ENCODE measurements at places on chromosomes 4 and X.

DNA sequence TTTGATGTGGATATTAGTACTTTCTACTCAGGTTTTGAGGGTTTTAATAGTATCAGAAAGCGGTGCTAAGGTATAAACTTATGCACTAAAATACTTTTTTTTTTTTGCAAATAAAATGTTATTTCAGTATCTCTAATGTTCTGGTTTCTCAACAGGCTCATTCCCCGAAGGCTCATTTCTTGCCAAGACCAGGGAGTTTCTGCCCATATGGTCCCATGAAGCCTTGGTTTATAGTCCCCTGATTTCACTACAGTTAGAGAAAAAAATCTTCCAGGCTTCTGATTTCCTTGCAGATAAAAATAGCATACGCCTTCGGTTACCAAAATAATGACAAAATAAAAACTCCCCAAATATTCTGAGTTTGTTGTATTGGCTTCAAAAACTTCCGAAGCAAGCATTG, 814.2 kb upstream of the PABPC4L start:
- DNase-seq = no peak

GRCh38 chr4:137124278-137124932, 407.9 kb downstream of the PCDH18 start:
- no peak for DNase-seq

DNA sequence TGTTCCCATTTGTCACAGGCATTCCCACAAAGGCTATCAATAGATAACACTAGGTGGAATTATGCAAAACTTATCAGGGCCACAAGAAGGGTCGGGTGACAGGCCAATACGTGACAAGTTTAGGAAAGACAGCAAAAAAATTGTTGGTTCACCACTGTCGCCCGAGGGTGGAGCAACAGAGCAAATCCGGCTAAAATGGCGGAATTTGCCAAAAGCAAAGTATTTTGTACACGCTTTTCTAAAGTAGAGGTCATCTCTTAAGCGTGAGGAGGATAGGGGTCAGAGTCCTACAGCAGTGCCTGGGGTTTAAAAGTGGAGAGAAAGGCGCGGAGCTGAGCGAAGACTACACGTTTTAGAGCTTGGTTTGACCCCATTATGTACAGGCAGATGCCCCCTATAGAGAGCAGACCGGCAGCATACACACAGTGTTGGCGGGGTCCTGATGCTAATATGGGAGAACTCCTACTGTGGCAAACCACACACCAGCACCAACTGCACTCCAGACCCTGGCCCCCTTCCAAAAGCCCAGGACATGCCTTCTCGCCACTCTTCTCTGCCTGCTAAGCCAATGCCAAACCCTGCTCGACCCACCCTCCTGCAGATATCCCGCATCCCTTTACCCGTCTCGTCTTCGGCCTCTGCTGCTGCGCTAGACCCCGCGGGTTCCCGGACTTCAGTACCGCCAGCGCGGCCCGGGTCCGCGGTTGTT, 733 bp downstream of the CCNA2 start:
- peak; percentile 46 for DNase-seq

GRCh38 chr4:18858229-18858922, 836.8 kb upstream of the LCORL start:
- DNase-seq = no peak

DNA sequence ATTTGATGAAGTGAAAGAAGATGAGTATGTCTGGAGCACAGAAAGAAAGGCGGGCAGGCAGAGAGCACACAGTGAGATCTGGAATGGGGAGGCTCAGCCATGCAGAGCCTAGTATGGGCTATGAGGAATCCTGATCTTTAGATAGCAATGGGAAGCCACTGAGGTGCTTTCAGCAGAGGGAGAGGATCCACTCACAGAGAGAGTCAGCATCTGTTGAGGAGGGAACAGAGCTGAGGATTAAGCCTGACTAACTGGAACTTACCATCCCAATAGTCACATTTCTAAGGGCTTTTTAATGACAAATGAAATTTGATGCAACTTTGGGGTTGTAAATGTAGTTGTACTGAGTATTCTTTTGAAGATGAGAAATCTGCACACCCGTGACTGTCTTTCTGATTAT, 20.6 kb upstream of the FGFBP2 start:
- no peak for DNase-seq

DNA sequence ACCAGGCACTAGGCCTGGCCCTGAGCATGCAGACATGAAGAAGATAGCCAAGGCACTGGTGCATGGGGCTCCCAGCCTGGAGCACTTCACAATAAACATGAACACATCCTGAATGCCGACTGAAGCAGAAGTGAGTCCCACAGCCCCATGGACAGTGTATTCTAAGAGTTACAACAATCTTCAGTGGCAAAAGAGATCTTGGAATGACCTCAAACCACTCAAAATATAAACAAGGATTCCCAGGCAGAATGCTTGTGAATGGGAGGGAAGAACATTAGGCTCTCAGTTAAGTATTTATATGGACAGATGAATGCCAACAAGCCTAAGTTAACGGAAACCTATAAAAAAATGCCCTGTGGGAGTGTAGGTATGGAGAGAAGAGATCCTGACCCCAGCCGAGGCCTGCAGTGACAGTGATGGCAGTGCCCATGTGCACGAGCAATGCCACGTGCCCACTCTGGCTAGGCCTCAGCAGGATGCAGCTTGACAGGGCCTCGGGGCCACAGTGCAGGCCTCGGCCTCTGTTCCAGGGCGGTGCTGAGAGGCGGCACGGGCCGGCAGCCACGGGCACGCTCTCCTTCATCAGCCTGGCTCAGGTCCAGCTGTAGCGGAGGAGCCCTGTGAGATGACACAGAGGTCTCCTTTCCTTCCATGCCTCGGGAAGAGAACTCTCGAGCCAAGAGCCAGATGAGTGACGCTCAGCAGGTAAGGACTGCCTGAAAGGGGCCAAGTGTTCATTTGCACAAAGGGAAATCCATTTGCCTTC, 49.2 kb downstream of the IRF2 start:
- no peak for DNase-seq

GRCh38 chr4:10342866-10343265, 114.4 kb downstream of the ZNF518B start:
- no peak for DNase-seq

- DNase-seq = no peak
These were observed 171.1 kb upstream of the ANKRD50 start for GRCh38 chr4:124883632-124884031.

GRCh38 chr4:3177905-3178304, 71.1 kb upstream of the MSANTD1 start:
- DNase-seq = no peak

- DNase-seq = peak; percentile 35
These were observed 9.6 kb upstream of the DLG3 start for GRCh38 chrX:70434914-70435586.

GRCh38 chr4:185914583-185915199, 102.7 kb upstream of the SORBS2 start:
- DNase-seq = no peak

GRCh38 chrX:124240422-124240821, 92.0 kb upstream of the TEX13D start:
- no peak for DNase-seq

GRCh38 chrX:97234471-97235081, 350.9 kb downstream of the RPA4 start:
- DNase-seq = no peak

- no peak for DNase-seq
These were observed 124.9 kb downstream of the RTL3 start for GRCh38 chrX:78534221-78534620.

GRCh38 chr4:140609548-140610425, 41.0 kb upstream of the UCP1 start:
- DNase-seq = peak; percentile 43

DNA sequence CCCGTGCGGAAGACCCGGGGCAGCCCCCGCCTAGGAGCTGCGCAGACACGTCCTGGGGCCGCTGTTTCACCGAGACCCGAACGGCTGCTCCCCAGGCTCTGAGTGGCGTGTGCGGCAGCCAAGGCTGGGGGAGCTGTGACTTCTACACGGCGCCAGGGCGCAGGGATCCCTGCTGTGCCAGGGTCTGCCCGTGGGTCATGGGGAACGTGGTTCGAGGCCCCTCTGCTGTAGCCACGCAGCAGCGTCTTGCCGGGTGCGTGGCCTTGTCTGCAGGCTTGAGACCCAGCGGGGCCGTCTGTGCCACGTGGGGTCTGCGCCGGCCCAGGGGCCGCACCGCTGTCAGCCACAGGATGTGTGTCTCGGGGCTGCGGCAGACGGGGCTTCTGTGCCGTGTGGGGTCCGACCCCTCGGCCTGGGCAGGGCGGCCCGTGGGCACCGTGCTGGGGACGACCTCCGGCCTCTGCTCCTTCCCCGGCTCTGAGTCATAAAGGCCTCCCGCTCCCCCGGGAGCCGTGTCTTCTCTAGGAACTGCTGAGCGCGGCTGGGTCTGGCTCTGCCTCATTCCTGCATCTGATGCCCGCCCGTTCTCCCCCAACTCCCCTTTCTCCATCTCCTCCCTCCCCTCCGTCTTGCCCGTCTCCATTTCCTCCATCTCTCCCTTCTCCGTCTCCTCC, 12.7 kb upstream of the GTPBP6 start:
- DNase-seq = no peak

GRCh38 chr4:41597494-41597893, 59.5 kb downstream of the LIMCH1 start:
- DNase-seq = no peak

DNA sequence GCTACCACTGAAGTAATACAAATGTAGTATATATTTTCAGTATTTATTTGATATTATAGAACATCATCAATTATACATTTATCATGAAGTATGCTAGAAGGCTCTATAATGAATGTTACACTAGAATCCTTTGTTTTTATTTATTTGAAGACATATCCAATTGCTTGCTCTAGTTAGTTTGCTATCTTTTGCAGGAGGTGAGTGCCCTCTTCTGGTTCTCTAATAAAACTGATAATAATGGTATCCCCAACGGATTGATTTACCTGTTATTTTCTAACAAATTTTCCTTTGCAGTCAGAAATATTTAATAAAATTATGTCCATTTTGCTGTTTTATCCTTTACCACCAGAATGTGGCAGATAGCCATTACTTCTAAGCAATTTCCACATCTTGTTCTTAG, 274.3 kb upstream of the TACR3 start:
- DNase-seq = no peak

DNA sequence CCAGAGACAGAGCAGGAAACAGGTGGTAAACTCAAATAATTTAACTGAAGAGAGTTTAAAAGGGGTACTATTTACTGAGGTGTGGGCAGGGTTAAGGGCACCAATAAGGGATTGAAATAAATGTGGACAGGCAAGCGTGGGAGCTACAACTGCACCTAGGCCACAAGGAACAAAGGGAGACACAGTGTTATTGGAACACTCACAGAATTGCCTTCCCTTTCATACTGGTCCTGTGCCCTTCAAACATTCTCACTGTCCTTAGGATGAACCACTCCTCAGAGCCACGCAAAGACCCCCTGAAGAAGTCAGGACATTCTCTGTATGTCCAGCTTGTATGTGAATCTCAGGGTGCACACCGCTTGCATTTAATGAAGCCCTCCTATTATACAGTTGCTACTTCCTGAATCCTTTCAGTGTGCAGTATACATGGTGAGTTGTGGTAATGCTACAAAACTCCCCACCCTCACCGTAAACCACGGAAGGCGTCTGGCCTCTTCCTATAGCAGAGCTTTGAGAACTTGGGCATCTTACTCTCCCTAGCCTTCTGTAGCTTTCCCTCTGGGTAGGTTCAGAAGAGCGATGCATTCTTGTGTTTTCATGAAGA, 9.6 kb upstream of the MRPL1 start:
- DNase-seq = peak; percentile 87

DNA sequence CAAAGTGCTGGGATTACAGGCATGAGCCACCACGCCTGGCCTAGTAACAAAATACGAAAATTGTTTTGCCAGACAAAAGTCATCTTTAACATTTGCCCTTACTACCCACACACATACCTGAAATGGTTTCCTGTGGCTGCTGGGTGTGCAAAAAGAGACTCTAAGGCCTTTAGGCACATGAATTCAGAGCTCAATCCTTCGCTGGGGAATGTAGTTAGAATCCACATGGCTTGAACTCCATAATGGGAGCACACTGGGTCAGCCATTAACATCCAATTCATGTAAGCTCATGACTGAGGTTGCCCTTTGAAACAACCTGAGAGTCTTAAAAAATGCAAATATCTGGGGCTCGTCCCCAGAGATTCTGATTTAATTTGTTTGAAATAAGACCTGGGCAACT, 87.8 kb downstream of the HPGD start:
- DNase-seq = no peak

DNA sequence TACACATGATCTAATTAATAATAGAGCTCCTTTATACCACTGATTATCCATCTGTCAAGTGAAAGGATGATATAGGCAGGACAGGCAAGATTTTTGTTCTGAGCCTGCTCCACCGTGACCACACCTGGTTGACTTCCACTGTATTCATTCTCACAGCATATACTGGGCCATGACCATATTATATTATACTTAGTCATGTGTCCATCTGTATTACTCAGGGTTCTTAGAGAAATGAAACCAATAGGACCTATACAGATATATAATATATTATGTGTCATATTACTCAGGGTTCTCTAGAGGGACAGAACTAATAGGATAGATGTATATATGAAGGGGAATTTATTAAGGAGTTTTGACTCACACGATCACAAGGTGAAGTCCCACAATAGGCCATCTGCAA, 675.1 kb downstream of the GRXCR1 start:
- no peak for DNase-seq

DNA sequence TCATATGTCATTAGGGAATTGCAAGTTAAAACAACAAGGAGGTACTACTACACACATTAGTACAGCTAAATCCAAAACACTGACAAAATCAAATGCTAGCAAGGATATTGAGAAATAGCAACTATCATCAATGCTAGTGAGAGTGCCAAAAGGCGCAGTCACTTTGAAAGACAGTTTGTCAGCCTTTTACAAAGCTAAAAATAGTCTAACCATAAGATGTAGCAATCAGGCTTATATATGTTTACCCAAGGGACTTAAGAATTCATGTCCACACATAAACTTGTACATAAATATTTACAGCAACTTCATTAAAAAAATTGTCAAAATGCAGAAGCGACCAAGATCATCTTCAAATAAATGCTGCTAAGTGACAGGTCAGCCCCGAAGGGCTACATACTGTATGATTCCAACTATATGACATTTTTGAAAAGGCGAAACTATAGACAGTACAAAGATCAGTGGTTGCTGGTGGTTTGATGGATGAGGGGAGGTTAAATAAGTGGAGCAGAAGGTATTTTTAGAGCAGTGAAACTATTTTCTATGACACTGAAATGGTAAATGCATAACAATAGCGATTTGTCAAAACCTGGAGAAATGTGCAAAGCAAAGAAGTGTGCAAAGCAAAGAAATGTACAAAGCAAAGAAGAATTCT, 704.8 kb downstream of the ARAP2 start:
- DNase-seq = no peak

- DNase-seq = no peak
These were observed 30.5 kb upstream of the SHOX start for GRCh38 chrX:599837-600715.

- no peak for DNase-seq
These were observed 58.5 kb downstream of the PRPS1 start for GRCh38 chrX:107686792-107687191.

GRCh38 chr4:5781691-5782090, 70.7 kb downstream of the EVC start:
- no peak for DNase-seq

- no peak for DNase-seq
These were observed 139.2 kb downstream of the TMEM164 start for GRCh38 chrX:110142096-110142495.
